Effector memory CD8-positive, alpha-beta T cell (primary cell): ENCODE measurements at places on chromosomes 1 and 21.

- H3K4me1 ChIP-seq, result no peaks in the 10 kb centered on the region
- no peak overlapping the region for H3K4me3 ChIP-seq
- H3K27ac ChIP-seq, result no peak overlapping the region
- no peak for DNase-seq
These were observed 456.0 kb upstream of the PKN2 start for GRCh38 chr1:88228114-88228513.

DNA sequence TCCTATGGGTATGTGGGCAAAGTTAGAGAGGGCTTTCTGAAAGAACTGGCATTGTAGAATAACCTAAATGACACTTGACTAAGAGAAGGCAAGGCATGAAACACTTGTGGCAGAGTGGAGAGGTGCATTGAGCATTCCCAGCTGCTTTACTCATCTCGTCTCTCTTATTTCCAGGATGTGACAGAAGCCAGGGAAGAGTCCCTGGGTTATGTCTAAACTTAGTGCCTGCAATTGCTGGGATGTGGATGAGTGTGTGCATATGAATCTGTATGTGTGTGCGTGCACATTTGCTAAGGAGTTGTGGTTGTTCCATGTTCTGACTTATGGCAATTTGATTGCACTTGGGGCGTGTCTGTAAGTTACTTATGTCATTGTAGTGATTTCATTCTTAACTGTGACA lies 1326.5 kb upstream of the B3GALT2 start:
- H3K4me3 ChIP-seq, result no peak overlapping the region
- no peak for DNase-seq
- H3K4me1 ChIP-seq, result no peaks in the 10 kb centered on the region

- no peak for DNase-seq
- H3K27me3 ChIP-seq, result peaks cover 15% of the 10 kb centered on the region
- no peaks in the 10 kb centered on the region for H3K4me1 ChIP-seq
- H3K27ac ChIP-seq, result no peak overlapping the region
- H3K4me3 ChIP-seq, result no peak overlapping the region
- H3K36me3 ChIP-seq, result no peaks in the 10 kb centered on the region
These were observed 123.7 kb upstream of the GJB5 start for GRCh38 chr1:34631126-34631525.

DNA sequence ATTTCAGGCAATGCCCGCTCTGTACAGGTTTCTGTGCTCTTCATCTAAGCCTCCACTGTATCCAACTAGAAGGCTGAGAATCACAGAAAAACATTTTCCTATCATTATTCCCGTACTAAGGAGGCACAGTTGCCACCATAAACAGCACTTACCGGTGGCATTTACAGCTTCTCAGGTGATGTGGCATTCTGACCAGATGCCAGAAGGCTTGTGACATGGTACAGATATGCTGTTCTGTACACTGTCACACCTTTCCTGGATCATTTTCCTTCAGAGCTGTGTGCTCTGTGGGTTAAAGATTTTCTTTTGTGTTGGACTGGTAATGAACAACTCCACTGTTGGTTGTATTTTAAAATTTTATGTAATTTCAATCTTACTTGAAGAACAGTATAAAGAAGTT lies 4.0 kb upstream of the UAP1 start:
- peaks cover 11% of the 10 kb centered on the region for H3K4me1 ChIP-seq
- no peak for DNase-seq
- no peak overlapping the region for H3K4me3 ChIP-seq
